Brain pericyte (primary cell): ENCODE measurements at places on chromosomes 11 and 22.

- DNase-seq: no peak
Observed at GRCh38 chr11:132848336-132848735, 684.0 kb downstream of the OPCML start.

DNA sequence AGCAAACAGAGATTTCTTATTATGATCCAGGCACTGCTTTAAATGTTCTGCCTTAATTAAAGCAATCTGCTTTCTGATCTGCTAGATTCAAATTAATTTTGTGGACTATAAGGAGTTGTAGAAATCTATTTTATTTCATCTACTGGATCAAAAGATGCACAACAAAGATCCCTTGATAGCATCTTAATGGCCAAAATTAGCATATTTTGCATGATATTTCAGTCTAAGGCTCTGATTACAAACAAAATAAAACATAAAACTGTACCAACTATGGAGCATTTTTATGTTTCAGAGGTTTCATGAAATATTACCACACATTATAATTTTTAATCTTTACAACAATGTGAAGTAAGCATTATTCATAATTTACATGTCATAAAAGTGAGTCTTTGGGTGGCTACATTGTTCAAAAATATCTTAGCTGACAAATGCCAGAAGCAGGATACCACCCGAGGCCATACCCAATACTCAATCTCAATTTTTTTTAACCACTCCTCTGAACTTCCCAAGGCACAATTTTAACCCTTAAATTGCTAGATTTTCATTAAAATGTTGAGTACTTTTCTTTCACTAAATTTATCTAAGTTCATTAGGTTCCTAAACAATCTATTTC, 929.5 kb downstream of the KCNA4 start:
- no peak for DNase-seq

- no peak for DNase-seq
Observed at GRCh38 chr11:4164884-4165590, 70.4 kb downstream of the RRM1 start.

- no peak for DNase-seq
Observed at GRCh38 chr22:41021613-41022454, 70.6 kb upstream of the EP300 start.

DNA sequence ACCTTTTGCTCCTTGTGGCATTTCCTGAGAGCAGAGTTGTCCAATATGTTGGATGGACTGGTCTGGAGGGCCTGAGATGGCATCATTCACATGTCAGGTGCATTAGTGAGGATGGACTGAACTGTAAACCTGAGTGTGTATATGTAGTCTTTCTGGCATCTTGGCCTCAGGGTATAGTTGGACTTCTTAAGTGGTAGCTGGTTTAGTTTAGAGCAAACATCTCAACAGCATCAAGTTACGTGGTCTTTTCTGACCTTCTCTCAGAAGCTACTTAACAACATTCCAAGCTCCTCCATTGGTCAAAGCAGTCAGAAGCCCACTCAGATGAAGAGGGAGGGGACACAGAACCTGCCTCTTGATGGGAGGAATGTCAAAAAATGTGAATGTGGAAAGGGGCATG, 829.9 kb downstream of the METTL15 start:
- DNase-seq: no peak

GRCh38 chr11:30583476-30584280, 2.5 kb downstream of the MPPED2 start:
- no peak for DNase-seq

DNA sequence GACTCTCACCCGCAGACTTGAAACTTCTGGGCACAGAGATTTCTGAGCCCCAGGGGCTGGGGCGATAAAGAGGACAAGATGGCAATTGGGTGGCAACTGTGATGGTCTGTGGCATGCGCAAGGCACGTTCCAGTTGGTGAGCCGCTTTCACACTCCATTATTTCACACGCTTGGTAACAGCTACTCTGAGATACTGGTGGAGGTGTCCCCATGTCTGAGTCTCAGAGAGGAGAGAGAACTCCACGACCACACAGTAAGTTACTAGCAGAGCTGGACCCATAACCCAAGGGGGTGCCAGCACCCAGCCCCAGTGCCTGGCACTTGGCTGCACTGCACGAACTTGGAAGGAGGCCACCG, 6.0 kb upstream of the KCNJ4 start:
- no peak for DNase-seq

GRCh38 chr11:28962502-28962901, 854.3 kb downstream of the METTL15 start:
- no peak for DNase-seq

- DNase-seq: no peak
Observed at GRCh38 chr11:2700415-2701211, 819 bp upstream of the KCNQ1OT1 start.

- DNase-seq: no peak
Observed at GRCh38 chr22:41862160-41862529, 29.2 kb downstream of the SREBF2 start.

- no peak for DNase-seq
Observed at GRCh38 chr11:117443266-117444186, 115.9 kb downstream of the CEP164 start.

DNA sequence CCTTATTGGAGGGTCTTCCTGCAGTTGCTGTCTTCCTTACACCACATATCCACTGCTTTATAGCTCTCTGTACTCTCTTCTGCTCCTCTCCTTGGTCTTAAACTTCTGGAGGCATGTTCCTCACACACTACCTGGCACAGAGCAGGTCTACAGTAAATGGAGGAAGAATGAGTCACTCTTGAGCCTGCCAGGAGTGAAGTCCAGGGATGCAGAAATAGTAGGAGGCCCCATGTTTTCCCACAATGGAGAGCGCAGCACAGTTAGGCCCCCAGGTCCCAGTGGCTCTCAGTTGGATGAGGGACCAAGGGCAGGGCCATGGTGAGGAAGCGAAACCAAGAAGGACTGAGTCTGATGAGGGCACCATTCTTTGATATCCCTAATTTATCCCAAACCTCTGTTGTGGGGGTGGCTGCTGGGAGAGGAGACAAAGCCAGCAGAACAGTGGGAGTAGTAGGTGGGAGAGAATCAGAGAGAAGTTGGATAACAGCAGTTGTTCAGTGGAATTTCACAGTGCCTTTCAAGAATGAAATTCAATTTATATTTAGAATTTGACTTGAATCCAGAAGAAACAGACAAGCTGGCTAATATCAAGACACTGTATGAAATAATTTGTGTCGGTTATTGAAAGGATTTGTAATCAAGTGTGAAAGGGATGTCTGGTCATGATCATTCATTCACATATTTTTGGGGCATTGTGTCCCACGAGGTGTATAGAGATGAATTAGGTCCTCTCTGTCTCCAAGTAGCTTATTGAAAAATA, 187.8 kb downstream of the HIPK3 start:
- DNase-seq: no peak

- DNase-seq: no peak
Observed at GRCh38 chr22:39150848-39151215, 1.6 kb downstream of the CBX7 start.

- DNase-seq: no peak
Observed at GRCh38 chr11:6354651-6355485, 34.6 kb upstream of the CAVIN3 start.

DNA sequence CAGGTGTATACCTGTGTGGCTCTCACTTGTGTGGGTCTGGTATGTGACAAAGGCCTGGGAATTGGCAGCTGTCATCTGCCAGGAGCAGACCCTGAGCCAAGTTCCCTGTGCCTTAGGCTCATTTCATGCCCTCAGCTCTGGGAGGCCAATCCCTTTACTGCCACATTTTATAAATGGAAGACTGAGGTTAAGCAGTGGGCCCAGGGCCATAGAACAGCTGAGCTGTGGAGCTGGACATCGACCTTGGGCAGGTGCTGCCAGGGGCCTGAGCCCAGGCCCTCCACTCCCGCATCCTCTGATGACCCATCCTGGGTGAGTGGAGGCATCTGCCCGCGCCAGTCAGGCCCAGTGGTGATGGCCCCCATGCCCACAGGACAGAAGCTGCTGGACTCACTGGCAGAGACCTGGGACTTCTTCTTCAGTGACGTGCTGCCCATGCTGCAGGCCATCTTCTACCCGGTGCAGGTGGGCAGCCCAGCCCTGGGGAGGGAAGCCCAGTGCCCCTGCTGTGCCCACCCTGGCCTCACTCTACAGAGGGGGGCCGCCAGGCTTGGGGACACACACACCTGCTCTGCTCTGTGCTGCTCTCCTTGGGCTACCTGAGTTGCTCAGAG, 20.9 kb upstream of the ARHGAP8 start:
- DNase-seq: no peak

DNA sequence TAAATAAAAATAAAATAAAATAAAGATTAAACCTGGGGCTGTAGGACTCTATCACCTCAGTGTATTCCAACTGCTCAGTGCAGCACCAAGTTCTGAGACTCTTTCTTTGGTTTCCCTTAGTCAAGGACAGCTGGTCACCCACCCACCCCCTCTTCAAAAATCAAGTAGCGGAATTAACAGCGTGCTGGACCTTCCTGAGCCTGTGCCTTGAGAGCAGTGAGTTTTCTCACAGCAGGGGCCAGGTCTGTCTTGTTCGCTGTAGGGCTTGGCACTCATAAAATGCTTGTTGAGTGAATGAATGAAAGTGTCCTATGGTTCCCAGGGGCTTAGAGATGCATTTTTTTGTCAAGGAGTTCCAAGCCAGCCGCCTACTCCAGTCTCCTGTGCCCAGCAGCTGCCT, 2.9 kb upstream of the ALX4 start:
- no peak for DNase-seq

DNA sequence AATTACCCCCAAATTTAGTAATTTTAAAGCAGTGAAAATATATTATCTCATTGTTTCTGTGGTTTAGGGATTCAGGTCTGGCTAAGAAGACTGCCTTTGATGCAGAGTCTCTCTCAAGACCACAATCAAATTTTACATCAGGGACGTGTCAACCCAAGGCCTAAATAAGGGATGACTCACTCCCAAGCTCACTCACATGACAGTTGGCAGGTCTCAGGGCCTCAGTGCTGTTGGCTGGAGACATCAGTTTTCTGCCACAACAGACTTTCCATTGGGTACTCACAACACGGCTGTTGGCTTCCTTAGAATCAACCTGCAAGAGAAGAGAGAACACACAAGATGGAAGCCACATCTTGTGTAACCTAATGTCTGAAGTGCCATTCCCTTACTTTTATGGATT, 377.3 kb downstream of the FAM181B start:
- DNase-seq: no peak

- no peak for DNase-seq
Observed at GRCh38 chr11:116185551-116185950, 587.2 kb downstream of the BUD13 start.

- no peak for DNase-seq
Observed at GRCh38 chr11:64637334-64638017, 46.5 kb downstream of the SLC22A12 start.

- DNase-seq: no peak
Observed at GRCh38 chr22:47691152-47691895, 928.9 kb downstream of the TBC1D22A start.

GRCh38 chr22:33477120-33478111, 419.2 kb upstream of the SYN3 start:
- DNase-seq: no peak

DNA sequence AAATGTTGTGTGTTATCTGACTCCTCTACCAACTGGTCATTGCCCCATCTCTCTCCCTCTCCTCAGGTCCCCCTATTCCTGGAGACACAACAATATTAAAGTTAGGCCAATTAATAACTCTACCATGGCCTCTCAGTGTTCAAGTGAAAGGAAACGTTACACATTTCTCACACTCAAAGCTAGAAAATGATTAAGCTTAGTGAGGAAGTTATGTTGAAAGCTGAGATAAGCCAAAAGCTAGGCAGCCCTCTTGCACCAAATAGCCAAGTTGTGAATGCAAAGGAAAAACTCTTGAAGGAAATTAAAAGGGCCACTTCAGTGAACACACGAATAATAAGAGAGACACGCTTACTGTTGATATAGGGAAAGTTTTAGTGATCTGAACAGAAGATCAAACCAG, 6.9 kb downstream of the DLG2 start:
- no peak for DNase-seq

- no peak for DNase-seq
Observed at GRCh38 chr11:104926771-104927611, 28.7 kb upstream of the CASP12 start.

GRCh38 chr11:44351006-44351660, 41.2 kb upstream of the ALX4 start:
- DNase-seq: no peak

GRCh38 chr11:39374963-39375698, 2084.3 kb downstream of the LRRC4C start:
- DNase-seq: no peak

- DNase-seq: no peak
Observed at GRCh38 chr22:46110215-46110614, 40.1 kb upstream of the PPARA start.

GRCh38 chr11:19243143-19243542, 2.4 kb upstream of the E2F8 start:
- DNase-seq: no peak
